ENCODE measurements at places on chromosomes 7 and 10.

DNA sequence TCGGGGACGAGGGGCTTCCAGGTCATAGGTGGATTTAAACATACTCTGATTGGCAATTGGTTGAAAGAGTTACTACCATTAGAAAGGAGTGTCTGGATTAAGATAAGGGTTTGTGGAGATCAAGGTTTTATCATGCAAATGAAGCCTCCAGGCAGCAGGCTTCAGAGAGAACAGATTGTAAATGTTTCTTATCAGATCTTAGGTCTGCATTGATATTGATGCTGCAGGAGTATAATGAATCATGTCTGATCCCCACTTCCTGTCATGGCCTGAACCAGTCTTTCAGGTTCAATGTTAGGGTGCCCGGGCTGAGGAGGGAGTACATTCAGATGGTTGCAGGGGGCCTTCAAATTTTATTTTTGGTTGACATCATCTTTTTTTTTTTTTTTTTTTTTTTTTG is 51.4 kb downstream of the SH3PXD2A start:
- no peak for DNase-seq

DNA sequence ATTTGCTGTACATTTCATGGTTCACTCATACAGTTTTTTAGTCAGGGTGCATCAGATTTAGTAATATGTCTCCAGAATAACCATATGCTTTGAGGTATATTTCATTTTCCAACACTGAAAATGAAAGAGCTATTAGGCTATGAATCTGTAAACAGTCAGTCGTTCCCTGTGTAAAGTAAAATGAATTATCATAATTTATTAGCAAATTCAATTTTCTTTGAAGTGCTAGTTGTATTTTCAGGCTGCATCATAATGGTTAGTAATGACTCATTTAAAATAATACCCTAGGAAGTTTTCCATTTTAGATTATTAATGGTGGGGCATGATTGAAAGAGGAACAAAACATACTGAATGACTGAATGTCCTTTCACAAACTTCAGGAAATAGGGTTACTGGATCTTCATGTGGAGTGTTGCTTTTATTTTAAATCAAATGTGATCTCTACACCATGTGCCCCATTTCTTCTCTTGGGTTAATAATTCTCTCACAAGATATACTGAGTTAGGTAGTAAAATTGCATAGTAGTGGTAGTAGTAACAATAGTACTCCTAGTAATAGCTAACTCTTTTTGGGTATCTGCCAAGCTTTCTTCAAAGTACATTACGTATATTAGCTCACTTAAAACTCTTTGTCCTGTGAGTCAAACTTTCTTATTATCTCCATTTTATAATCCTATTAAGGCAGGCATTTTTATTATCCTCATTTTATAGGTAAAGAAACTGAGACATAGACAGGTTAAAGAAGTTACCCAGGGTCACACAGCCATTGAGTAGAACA is 476.5 kb downstream of the SUGCT start:
- no peak for DNase-seq

DNA sequence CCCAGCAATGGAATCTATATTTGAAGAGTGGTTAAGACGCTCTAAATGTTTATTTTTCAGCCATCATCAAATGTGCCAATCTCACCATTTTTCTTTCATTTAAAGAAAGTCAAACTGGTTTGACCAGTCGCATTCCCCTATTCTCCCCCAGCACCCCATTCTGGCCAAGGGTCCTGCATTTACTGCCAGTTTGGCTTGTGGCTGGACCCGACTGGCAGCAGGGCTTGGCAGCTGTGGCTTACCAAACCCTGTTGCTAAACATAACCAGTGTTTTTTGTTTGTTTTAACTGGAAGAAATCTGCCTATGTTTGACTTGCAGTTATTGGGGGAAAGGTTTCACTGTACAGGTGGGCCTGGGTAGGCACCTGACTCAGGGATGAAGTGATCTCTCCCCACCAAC is 116.3 kb downstream of the CYP26A1 start:
- DNase-seq, result no peak

GRCh38 chr10:63629363-63630084 is 108.3 kb downstream of the REEP3 start:
- peak; percentile 99 for DNase-seq

- DNase-seq, result no peak
Measured at GRCh38 chr10:60206735-60207134, 182.9 kb downstream of the ANK3 start.
